GM13976 (cell line): ENCODE measurements at places on chromosomes 7 and 10.

DNA sequence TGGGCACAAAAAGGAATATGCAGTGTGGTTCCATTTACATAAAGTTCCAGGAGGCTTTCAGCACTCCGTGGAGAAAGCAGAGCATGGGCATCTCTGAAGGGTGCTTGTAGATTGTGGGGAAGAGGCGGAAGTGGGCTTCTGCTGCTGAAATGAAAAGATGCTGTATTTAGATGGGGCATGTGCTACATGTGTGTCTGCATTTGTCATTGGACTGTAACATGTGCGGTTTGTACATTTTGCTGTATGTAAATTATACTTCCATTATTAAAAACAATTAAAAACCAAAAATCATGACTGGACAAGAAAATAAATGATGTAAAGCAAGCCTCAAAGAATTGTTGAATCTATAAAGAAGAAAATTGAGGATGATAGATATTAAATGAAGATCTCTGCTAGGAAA is 334.0 kb downstream of the WDR37 start:
- DNase-seq, result no peak

GRCh38 chr7:150983893-150984368 is 5.8 kb upstream of the KCNH2 start:
- no peak for DNase-seq

GRCh38 chr10:7302930-7303557 is 107.8 kb downstream of the SFMBT2 start:
- DNase-seq, result no peak

DNA sequence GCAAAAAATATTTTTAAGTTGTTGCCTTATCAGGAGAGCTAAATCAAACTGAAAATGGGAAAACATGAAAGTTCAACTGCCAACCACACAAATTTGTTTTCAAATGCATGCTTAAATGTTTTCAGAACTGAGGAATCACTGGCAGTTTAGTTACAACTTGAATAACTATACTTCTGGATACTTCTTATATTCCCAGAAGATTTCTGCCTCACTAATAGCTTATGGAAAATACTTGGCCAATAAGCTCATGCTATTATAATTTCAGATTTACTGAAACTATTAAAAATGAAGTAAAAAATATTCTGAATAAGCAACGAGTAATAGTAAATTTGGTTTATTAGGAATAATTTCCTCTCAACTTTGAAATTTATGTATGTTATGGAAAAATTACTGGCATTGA is 222.2 kb downstream of the CDK14 start:
- DNase-seq, result no peak

DNA sequence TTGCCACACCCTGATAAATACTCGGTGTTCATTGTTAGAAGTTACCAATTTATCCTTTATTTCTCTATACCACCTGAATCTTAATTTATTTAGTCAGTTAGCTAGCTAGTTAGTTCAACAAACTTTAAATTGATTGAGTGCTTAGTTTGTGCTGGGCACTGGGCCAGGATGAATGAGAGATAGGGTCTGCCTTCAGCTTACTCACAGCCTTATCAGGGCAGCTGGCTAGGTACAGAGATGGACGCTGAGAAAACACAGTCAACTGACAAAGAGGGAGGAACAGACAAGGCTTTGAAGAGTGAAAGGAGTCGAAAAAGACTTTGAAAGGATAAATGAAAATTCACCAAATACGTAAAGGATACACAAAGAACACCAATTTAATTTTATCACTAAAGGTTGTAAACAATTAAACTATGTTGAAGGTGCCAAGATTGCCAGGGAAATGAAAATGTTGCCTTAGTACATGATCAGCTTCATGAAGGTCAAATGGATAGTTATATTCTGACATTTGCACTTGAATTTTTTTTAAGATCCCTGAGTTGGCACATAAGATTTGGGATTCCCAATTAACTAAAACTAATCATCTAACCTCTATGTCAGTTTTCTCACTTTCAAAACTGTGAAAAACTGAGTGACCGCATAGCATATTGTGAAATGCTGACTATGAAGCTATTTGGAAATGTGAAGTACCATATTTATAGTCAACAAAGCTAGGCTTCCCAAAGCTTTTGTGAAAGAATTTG is 2.1 kb downstream of the CAV2 start:
- DNase-seq, result no peak

GRCh38 chr7:100545360-100546128 is 6.5 kb downstream of the AGFG2 start:
- DNase-seq, result peak; percentile 57

- no peak for DNase-seq
These were observed 27.7 kb downstream of the RCC1L start for GRCh38 chr7:75045881-75046280.

- no peak for DNase-seq
These were observed 184.2 kb downstream of the CCDC71L start for GRCh38 chr7:106476751-106477150.

DNA sequence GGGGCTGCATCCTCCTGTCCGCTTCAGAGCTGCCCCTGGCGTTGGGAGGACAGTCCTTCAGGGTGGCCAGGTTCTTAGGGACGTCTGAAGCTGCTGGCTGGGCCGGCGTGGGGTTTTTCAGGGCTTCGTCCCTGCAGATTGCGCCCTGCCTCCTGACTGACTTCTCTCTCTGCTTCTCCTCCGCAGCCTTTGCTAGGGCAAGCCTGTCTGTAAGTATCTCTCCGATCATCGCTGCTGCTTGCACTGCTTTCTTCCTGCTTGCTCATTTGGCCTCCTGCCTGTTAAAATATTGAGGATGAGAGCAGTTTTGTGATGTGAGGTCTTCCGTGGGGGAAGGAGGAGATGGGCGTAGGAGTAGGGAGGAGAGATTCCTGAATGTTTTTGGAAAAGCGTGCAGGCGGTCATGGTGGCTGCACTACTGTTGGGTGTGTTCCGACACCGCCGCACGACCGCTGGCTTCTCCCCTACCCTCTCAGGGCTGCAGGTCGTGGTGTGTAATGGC is 25.3 kb downstream of the PFKFB3 start:
- no peak for DNase-seq

DNA sequence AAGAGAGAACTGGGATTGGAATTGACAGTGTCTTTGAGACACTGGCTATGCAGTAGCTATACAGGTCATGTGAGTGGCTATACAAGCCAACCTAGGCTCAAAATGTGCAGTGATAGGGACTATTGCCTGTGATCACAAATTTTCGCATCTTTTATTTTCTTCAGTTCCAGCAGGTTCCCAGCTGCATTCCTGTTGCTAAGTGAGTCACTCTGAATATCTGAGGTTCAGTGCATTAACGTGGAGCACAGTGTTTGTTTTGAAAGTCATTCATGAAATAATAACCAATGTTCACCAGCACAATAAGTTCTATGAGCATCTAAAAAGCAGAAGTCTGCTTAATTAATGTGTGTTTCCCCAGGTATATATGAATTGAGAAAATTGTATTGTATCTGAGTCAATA is 1236.0 kb upstream of the CELF2 start:
- DNase-seq, result no peak

GRCh38 chr7:29179115-29179514 is 15.5 kb upstream of the CHN2 start:
- no peak for DNase-seq

GRCh38 chr7:125530553-125530952 is 600.9 kb upstream of the POT1 start:
- DNase-seq, result no peak

GRCh38 chr7:111103678-111104274 is 12.8 kb downstream of the LRRN3 start:
- DNase-seq, result no peak

DNA sequence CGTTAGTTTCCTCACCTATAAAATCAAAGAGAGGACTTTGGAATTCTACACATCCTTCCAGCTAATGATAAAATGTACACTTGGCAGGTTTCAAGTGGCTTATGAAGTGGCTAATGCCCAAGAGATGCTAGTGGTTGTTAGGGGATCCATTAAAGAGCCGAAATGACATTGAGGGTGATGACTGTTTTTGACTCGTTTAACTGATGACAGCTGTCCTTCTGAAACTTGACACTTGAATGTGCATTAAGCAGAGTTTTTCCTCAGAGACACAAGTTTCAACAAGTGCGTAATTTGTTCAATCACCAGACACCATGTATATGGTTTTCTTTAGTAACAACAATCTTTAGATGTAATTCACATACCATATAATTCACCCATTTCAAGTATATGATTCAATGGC is 1.6 kb upstream of the PRF1 start:
- no peak for DNase-seq

GRCh38 chr7:132239422-132239994 is 336.8 kb downstream of the PLXNA4 start:
- no peak for DNase-seq

DNA sequence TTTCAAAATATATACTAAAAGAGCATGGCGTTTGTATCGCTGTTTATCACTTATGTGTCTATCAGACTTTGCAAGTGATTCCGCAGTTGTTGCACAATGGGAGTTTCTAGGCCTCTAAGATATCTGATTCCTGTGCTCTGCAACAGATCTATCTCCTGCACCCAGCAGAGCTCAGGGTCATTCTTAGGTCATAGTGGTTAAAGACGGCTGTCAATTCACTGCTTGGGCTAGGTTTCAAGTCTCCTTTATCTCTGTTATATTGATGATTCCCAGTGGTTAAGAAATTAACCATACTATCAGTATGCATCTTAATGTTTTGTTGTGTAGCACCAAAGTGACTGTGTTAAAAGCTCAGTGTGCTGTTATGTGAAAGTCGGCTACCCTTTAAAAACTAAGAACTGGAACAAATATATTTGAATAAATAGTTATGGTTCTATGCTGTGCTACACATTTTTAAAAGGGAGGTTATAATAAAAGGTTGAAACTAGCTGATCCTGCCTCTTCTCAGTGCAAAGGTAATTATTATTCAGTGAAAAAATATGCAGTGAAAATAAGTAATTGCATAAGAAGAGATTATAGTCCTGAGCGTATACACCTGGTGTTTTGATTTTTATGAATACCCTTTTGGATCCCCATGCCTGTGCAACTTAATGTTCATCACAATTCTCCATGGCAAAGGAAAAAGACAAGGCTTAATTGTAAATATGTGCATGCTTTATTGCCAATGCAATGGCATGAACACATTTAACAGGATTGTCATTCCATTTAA is 24.0 kb downstream of the HOXA1 start:
- no peak for DNase-seq

- no peak for DNase-seq
These were observed 142.1 kb downstream of the GRID1 start for GRCh38 chr10:86224354-86225102.

DNA sequence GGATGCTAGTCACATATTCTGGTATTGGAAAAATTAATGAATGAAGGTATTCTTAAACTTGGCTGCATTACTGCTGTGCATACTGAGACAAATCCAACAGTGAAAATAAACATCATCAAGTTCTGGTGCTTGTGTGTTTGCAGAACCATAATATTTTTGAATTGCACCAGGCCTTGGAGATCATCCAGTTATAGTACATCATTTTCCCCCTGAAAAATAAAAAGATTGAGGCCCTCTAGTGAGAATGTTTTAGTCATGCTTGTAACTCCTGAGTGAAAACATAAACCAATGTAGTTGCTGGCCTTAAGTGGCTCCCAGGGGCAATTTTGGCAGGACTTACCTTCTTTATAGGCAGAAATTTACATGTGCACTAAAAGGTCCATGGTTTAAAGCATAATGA is 218.8 kb upstream of the TMEM229A start:
- DNase-seq, result no peak

GRCh38 chr10:1475771-1476454 is 261.4 kb downstream of the ADARB2 start:
- DNase-seq, result no peak

DNA sequence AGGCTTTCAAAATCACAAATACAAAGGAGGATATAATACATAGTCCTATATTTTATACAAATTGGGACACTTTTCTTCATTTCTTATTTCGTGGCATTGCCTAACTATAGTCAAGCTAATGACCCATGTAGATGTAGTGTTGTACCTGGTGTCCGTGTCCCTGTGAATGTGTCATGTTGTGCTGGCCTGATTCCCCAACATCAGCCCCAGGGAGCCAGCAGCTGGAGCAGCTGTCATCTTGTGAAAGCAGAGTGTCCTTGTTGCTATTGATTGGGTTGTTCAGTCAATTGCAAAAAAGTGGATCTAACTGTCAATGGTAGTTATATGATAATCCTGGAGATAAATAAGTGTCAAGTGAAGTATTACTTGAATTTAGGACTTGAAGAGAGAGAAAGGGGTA is 86.3 kb downstream of the KAT6B start:
- DNase-seq, result no peak

DNA sequence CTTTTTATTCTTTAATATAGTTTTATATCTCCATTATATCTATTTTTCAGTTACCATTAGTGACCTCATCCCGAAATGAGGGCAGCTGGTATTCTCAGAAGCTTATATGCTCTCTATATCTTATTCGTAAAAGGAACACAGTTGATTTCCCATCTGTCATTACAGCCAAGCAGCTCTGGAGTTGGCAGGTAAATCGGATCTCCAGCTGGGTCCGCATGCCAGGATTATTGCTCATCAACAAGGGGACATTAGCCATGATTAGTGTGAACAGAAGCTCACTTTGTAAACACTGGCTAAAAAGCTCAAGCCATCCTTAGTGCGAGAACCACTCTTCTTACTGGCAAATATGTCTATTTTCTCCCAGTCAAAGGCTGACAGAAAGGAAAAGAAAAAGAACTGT is 180.3 kb downstream of the NPSR1 start:
- no peak for DNase-seq

GRCh38 chr10:33115738-33116719 is 158.0 kb upstream of the ITGB1 start:
- DNase-seq, result no peak

- no peak for DNase-seq
These were observed 9.4 kb upstream of the INPP5A start for GRCh38 chr10:132528064-132528691.

DNA sequence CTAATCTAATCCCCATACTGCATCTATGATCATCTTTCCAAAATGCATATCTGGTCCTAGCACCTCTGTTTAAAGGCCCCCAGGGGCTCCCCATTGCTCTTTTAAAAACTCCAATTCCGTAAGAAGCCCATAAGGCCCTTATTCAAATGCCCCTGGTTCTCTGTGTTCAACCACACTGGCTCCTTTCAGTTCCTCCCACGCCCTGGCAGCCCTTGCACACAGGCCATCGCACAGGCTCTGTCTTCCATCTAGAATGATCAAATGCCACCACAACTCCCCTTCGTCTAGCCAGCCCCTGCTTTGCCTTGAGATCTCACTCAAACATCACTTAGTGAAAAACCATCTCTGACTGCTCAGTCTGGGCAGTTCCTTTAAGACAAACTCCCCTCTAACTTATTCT is 112.9 kb upstream of the LYZL2 start:
- no peak for DNase-seq

- no peak for DNase-seq
These were observed 51.8 kb upstream of the FRMD4A start for GRCh38 chr10:14382531-14382930.
